ENCODE measurements at places on chromosomes 3 and 15. TPM values are rescaled to one million over a fixed set of nuclear protein-coding genes. Genes with fewer than 3 reads are reported as not detected.

DNA sequence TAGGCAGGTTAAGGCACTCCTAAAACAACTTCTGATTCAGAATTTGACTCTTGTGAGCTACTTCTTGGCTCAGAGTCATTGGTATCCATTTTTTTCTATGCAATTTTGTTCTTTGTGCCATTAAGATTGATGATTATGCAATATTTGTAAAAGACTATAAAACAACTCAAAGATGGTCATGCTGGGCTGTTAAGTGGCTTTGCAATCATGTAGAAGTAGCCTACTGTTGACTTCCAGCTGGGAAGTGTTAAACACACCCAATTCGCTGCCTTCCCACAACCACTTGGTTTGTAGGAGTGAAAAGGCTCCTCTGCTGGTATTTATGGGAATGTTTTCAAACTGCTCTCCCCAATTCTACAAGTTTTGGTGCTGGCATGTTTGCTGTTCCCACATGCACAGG lies 74.7 kb upstream of the COL6A6 start:
- DNase-seq = no peak

DNA sequence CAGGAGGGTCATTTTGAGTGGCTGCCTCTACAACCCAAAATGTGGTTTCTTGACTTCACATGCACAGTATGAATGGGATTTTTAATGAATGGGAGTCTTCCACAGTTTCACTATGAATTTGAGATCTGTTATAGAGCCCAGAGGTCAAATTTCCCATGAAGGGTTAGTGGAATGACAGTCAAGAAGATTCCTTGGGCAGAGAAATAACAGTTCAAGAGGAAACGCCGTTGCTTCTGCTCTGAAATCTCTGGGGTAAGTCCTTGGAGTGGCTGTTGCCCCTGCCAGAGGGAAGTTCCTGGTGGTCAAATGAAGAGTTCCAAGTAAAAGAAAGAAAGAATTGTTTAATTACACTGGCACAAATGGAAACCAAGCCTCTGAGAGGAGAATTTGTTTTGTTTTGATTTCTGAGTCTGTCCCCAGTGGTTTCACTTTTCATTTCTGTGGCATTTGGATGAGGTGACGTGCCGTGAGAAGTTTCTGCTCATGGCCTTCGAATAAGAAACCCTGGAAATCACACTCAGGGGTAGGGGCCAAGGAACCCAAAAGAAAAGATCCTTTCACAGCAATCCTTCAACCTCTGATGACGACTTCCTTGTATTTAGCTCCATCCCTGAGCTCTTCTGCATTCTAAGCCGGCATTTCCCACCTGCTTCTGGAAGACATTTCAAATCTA lies 77.5 kb upstream of the IL12A start:
- DNase-seq = no peak

DNA sequence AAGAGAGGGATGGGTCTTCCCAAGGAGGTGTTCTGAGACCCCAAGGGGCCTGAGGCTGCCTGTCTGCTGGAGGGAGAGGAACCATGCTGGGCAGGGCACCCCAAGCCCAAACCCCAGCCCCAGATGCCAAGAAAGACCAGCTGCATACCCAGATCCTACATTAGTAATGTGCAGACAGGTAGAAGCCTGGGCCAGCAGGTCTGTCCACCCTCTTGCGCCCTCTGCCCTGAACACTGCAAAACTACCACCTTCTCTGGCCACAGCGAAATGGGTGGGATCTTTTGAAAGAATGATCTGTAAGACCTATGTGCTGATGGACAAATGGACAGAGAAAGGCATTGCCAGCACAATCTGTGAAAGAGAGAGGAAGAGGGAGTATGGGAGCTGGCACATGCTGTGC lies 283.2 kb downstream of the EPHB1 start:
- DNase-seq = no peak

DNA sequence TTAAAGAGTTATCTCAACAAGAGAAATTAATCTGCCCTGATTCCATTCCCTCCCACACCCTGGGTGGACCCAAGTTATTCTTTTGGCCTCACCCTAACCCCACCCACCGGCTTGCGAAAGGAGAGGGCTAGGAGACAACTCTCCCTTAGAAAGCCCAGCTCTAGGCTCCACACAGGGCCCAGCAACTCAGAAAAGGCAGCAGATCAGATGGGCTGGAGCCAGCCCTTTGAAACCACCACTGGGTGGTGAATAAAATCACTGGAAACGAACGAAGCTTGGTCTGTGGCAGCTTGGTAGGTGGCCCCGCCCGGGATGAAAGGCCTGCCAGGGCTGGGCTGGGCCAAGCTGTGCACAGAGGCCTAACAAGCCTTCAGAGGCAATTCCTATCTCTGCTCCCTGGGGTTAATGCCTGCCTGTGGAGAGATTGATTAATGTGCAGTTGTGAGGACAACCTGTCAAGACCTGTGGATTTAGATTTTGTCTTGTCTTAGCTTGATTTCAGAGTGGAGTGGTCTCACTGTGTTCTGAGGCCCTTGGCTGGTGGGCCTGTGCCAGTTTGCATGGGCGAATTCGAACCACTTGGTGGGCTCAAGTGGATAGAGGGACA lies 38.8 kb downstream of the BHLHE40 start:
- DNase-seq = no peak

- peak; percentile 47 for DNase-seq
Measured at GRCh38 chr3:188421151-188421821, 267.3 kb downstream of the LPP start.

- DNase-seq = no peak
Measured at GRCh38 chr15:49868348-49868747, 247.5 kb downstream of the DTWD1 start.

DNA sequence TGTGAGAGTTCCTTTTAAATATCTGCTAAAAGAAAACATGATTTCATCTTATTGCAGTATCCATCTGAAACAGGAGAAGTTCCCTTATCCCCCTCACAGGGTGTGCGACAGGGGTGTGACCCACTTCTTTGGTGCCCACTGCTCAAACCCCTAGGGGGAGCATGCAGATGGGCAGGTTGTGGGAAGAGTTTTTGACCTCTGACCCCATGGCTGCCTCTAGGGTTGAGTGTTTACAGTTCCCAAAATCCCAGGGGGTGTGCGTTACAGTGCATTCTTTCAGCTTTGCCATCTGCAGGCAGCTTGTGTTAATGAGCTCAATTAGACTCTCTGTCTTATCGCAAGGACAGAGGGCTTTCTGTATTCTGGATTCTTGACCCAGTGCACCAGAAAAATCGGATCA lies 443.2 kb upstream of the FRG2C start:
- DNase-seq = no peak

DNA sequence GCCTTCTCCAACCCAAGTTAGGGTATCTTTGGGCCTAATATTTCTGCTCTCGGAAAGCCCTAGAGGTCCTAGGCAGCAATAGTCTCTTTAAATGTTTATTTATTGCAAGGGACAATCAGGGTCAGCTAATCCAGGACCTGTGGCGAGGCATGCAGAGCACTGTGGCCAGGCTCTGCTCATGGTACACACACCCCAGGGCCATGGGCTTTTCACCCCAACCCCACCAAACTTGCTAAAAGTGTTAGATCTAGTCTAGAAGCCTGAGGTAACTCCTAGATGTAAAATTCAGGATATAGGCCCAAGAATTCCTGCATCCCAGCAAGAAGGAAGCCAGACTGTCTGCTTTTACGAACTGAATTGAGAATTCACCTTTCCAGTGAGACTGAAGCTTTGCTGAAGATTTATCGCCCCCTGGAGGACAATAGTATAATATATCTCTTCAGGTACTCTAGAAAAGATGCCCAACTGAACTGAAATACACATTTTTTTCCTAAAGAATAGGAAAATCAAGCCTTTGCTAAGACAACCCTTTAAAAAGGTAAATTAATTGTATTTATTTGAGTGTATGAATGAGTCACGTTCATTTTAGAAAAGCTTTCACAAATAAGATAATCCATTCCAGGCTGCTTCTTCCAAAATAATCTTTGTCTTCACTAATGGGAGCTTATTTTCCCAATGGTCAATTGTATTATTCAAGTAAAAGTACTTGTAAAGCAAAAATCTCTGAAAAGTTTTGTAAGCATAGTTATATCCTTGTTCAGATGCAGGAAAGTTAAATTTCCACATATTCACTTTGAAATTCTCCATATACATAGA lies 89.8 kb downstream of the LRRC3B start:
- DNase-seq = no peak

GRCh38 chr3:24151594-24151993 lies 206.5 kb downstream of the NR1D2 start:
- DNase-seq = no peak

DNA sequence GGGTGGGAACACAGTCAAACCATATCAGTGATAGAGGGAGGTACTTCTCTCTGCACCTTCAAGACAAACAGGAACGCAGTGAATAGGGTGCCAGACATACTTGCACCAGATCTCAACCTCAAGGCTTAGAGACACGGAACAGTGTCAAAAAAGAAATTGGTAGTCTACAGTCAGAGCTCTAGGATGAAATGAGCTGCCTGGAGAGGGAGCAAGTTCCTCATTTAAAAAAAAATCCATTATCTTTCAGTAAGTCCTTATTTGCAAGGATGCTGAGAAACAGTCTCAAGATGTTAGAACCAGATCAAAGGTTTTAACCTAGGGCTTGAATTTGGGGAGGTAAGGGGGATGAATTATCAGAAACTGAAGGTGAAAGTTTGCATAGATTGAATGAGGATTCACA lies 20.2 kb upstream of the LMCD1 start:
- peak; percentile 19 for DNase-seq

GRCh38 chr3:41819236-41819635 lies 142.7 kb downstream of the ULK4 start:
- DNase-seq = no peak

DNA sequence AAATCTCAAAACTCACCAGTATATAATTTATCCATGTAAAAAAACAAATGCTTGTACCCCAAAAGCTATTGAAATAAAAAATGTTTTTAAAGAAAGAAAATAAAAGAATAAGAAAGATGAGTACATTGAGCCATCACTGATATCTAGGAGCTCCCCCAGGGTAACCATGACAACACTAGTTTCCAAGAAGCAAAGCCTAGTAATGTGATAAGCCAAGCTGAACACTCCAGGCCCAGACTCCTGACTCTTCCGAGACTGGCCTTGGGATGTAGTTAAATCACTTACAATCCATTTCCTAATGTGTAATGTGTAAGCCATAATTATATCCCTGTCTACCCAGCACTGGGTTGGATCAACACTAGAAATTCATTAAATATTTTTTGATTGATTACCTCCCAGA lies 21.1 kb upstream of the ATP8B4 start:
- no peak for DNase-seq

GRCh38 chr3:51386159-51386851 lies 1.2 kb downstream of the MANF start:
- no peak for DNase-seq

GRCh38 chr3:195666-196065 lies 897 bp upstream of the CHL1 start:
- DNase-seq = no peak

- no peak for DNase-seq
Measured at GRCh38 chr3:65044401-65044800, 356.6 kb upstream of the ADAMTS9 start.

- DNase-seq = peak; percentile 72
Measured at GRCh38 chr3:48507256-48508061, 3.5 kb upstream of the SHISA5 start.

DNA sequence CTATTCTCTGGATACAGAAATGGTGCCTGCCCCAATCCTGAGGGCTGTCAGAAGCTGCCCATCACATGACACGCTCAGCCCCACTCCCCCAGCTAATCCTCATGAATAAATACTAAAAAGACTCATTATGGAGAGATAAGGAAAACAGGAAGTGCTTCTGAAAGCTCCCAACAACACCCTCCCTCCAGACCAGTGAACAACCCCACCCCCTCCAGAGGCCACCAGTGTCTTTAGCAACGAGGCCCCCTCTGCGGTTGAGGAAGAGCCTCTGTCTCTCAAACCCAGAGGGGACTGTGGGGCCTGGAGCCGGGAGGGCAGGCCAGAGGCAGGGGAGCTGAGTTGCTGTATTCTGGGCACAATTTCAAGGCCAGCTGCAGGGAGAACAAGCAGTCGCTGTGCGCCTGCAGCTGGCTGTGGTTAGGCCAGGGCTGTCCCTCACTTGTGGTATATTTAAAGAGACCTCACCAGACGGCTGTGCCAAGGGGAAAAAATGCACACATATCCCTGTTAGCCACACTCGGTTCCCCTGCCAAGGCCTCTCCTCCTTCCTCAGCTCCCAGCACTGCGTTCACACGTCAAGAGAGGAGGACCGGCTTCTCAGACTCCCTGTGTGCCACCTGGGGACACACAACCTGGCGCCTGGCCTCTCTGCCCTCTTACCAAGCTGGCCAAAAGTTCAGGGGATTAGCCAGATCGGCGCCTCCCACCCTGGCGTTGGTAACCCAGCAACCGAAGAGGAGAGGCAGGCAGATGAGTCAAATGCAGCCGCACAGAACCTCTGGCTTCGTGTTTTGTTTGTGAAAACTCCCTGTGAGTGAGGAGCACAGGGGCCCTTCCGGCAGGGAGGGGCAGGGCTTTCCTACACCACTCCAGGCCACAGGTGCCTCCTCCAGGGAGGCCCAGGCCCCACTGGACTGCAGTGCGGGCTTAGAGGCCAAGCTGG lies 101.2 kb upstream of the ETV5 start:
- no peak for DNase-seq

GRCh38 chr3:157857440-157857839 lies 248.8 kb downstream of the SHOX2 start:
- DNase-seq = no peak

Gene SLC28A2
- not detected for total RNA-seq

Gene ZDHHC23
- total RNA-seq = 1.9 TPM

Gene ZNF860
- 0.73 TPM for total RNA-seq

Gene CXCR6
- not detected for total RNA-seq

Gene GOLGA8N
- 4.8 TPM for total RNA-seq

Gene INKA1
- 26.5 TPM for total RNA-seq

Gene PLSCR5
- not detected for total RNA-seq

Gene CCK
- not detected for total RNA-seq

Gene MINAR1
- 0.93 TPM for total RNA-seq

Gene CCRL2
- 3.9 TPM for total RNA-seq

Gene SMAD6
- total RNA-seq = 12.5 TPM

Gene WDR72
- total RNA-seq = not detected

Gene SPINT1
- 4.2 TPM for total RNA-seq

Gene ARPP21
- not detected for total RNA-seq

Gene FANCD2OS
- not detected for total RNA-seq

Gene LMLN
- total RNA-seq = 6.5 TPM

Gene SOX14
- not detected for total RNA-seq

Gene SCN10A
- total RNA-seq = not detected
